ENCODE measurements at places on chromosomes 6 and 20.

DNA sequence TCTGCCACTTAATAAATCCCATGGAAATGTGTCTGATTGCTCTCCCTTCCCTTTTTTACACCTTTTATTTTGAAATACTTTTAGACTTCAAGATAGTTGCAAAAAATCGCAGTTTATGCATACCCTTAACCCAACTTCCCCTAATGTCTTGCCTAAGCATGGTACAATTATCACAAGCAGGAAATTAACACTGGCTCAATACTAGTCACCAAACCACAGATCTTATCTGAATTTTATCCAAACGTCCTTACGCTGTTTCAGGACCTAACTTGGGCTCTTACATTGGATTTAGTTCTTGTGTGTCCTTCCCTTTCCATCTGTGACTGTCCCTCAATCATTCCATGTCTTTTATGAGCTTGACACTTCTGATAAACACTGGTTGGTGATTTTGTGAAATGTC, 146.3 kb downstream of the ZNF217 start:
- DNase-seq: no peak

- no peak for DNase-seq
Observed at GRCh38 chr6:34897130-34897529, 8.1 kb downstream of the ANKS1A start.

DNA sequence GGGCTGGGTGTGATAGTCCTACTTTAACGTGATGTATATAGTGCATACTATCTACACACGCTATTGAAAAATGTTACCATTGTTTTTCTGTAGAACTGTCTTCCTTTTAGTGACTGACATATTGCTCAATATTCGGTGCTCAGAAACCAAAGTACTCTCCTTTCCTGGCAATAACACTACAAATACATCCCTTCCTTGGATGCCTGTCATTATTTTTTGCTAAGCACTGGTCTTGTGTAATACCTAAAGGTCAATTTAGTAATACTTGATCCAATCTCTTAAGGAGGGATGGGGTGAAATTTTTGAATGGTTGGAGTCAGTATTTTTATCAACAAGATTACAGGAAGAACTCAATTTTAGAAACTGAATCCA, 23.9 kb downstream of the CNR1 start:
- DNase-seq: no peak

GRCh38 chr20:50250679-50251382, 60.2 kb downstream of the CEBPB start:
- no peak for DNase-seq

GRCh38 chr20:17500826-17501225, 30.4 kb downstream of the BFSP1 start:
- DNase-seq: no peak

DNA sequence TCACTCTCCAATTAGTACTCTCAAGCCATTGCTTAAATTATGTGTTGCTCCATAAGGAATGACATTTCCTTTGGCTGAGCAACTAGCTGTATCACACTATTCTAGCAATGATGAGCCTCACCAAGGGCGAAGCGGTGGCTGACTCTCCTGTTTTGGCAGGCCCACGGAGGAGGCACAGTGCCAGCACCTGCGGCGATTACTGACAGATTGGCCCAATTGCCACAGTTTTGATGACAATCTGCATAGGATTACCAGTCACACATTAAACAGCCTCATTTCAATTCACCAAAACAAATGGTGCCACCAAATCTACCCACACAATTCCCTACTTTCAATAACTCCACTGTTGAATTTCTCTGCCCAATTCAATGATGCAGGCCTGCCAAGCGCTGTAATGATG, 286.9 kb downstream of the PTPRK start:
- DNase-seq: no peak

DNA sequence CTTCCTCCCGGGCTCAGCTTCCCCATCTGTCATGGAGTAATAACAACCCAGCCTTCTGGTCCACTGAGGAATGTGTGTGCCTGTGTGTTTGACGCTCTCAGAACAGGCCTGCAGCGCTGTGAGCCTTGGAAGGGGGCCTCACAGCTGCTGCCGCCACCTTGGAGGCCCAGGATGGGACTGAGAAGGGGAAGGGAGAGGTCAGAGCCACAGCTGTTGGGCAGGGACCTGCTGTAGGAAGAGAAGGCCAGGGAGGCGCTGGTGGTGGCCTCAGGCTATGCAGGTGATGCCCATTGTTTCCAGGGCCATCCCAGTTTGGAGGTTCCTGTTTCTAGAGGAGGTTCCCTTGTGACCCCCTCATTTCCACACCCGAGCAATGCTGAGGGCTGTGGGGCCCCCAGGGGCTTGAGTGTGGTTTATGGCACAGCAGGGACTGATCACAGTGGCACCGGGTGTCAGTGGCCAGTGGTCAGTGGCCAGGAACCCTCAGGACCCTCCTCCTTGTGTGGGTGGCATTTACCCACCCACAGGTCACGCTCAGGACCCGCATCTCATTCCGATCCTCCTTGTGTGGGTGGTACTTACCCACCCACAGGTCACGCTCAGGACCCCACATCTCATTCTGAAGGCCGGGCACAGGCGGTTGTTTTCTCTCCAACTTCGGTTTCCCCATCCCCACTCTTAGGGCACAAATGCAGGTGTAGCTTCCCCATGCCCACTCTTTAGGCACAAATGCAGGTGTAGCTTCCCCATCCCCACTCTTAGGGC, 14.0 kb downstream of the TPD52L2 start:
- DNase-seq: no peak

- peak; percentile 70 for DNase-seq
Observed at GRCh38 chr20:35146299-35146919, 727 bp downstream of the EDEM2 start.

DNA sequence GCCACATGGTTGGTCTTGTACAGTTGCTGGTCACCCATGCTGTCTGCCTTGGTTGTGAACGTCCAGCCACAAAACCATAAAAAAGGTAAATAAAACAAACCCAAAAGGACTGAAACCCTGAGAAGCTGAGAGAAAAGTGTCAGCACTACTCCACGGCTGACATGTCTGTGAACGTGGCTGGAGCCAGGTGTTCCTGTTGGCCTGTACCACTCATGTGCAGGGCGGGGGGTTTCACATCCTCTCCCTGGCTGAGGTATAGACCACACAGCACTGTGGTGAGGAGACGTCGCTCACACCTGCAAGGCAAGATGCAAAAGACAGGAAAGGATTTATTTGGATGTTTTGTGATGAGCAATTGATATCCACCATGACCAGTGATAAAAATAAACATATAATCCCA, 51.9 kb upstream of the MRPS10 start:
- no peak for DNase-seq

DNA sequence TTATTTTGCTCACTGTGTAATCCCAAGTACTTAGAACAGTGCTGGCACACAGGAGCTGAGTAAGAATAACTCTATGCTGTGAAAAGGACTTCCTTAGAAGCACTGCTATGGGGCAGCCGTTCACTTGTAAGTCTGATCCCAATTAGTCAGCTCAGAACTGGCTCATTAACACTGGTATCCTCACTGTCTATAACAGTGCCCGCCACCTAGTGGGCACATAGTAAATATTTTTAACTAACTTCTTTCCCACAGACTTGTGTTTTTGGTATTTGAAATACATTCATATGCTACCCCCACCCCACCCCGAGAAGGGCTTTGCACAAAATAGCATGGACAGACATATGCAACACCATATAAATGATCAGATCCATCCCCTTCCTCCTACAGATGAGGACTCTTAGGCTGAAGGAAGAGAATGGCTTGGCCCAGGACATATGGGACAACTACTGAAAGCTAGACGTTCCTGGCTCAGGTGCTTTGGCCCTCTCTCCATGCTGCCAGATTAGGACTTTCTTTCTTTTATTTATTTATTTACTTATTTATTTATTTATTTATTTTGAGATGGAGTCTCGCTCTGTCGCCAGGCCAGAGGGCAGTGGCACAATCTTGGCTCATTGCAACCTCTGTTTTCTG, 47.1 kb downstream of the DST start:
- peak; percentile 77 for DNase-seq

GRCh38 chr6:139173822-139174221, 38.9 kb downstream of the HECA start:
- DNase-seq: no peak

DNA sequence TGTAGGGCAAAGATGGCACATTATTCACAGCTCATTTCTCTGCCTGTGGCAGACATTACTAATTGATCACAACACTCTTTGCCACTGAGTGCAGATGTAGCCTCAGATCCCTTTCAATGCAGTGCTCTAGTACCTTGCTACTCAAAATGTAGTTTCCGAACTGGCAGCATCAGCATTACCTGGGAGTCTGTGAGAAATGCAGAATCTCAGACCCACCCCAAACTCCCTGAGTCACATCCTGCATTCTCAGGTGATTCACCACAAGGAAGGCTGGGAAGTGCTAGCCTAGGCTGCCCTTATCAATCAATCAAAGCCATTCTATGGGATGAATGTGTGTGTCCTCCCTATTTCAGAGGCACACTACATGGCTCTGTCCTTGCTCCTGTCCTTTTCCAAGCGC, 58.5 kb downstream of the PCNA start:
- DNase-seq: peak; percentile 38

DNA sequence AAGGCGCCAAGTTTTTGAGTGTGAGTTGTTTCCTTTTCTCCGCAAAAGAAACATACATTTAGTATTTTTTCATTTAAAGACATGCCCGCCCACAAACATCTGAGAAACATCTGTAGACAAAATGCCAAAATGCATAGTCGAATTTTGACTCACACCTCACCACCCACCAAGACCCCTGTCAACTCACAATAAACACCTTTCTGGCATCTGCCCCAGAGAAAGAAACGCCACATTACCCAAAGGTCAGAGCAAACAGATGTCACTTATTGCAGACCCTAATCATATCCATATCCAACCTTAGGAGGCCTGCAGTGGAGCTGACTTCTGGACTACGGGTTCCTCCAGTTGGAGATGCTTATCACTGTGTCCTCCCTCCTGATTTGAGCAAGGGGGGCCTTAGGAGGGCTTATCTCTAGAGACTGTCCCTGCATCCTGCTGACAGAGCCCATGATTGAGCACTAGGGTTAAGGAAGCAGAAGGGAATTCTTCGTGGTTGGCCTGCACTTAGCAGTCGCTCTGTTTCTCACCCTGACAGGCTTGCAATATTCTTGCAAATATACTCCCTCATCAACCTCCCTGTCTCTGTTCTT, 90.5 kb upstream of the TBX18 start:
- DNase-seq: no peak

All from GM23248 (cell line).